Epithelial cell of umbilical artery (primary cell): ENCODE measurements at places on chromosomes 5 and 9. TPM values are rescaled to one million over a fixed set of nuclear protein-coding genes. Genes with fewer than 3 reads are reported as not detected.

Gene INSL6
- not detected in 2 replicates for total RNA-seq

Gene LCP2
- 3.6 and 4.7 TPM in 2 replicates for total RNA-seq

Gene PCDHA1
- 0.32 TPM in 1 of 2 replicates, not detected in the other for total RNA-seq

Gene FCN2
- not detected in 2 replicates for total RNA-seq

Gene SHC3
- total RNA-seq, result 1.4 and 1.9 TPM in 2 replicates

Gene TOPORS
- total RNA-seq, result 35.1 and 43.2 TPM in 2 replicates

Gene ZFYVE16
- total RNA-seq, result 23.1 and 32.5 TPM in 2 replicates
